CD8-positive, alpha-beta memory T cell (primary cell): ENCODE measurements at places on chromosomes 6 and 20.

DNA sequence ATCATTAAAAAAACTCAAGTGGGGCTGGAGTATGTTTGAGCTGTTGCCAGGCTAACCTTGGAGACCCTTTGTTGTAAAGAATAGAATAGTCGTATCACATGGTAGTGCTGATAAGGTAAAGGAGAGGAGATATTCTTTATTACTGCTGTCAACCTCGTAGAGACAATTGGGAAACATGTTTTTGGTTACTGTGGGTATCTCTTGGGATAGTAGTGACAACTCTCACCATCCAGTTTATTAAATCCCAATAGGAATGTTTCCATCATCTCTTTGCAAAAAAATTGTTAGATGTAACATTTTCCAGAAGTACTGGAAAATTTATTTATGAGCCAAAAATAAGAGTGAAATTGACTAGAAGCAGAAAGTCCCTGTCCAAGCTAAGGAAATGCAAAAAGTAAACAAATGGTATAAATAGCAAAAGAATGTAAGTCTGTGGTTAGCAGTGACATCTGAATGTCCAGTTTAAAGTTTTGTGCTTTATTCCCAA lies 829.3 kb upstream of the CITED2 start:
- DNase-seq, result no peak

- DNase-seq, result no peak
These were observed 49.0 kb upstream of the PAX1 start for GRCh38 chr20:21656308-21657067.

- DNase-seq, result no peak
These were observed at the start of gene ZNF334 for GRCh38 chr20:46512943-46513844. TSS of gene ZNF334 (minus strand) at chr20:46513559. CDS start at chr20:46512102, 1,457 bp downstream.

- no peak for DNase-seq
These were observed 65.2 kb upstream of the ADGRF4 start for GRCh38 chr6:47633141-47633540.

- DNase-seq, result no peak
These were observed 133.1 kb downstream of the ALDH8A1 start for GRCh38 chr6:134816780-134817179.

GRCh38 chr20:8368670-8369069 lies 236.6 kb downstream of the PLCB1 start:
- DNase-seq, result no peak

- no peak for DNase-seq
These were observed 610.4 kb upstream of the ADGRB3 start for GRCh38 chr6:68024570-68025269.

GRCh38 chr6:44671333-44671732 lies 283.8 kb downstream of the CDC5L start:
- no peak for DNase-seq

DNA sequence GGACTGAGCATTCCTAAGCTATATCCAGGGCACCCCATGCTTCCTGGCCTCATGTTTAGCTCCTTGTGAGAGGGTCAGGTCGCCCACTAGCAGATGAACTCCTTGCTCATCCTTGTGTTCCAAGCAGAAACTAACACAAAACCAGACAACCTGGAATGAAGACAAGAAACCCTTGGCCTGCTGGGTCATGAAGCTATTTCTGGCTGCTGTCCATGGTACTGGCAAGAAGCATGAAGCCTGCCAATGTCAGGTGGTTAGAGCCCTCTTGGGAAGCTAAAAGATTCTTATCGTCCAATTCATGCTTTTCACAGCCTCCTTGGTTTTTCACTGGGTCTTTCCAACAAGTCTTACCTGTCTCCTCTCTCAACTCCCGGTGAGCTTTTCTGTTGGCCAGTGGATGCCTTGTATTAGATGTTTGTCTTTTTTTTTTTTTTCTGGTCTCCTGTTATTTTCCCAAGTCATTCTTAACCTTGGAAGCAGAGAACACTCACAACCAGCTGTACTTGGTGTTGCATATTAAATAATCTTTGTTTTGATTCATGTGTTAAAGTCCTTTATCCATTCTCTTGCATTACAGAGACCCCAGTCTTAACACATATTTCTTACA lies 180.3 kb downstream of the ANKRD60 start:
- DNase-seq, result no peak

DNA sequence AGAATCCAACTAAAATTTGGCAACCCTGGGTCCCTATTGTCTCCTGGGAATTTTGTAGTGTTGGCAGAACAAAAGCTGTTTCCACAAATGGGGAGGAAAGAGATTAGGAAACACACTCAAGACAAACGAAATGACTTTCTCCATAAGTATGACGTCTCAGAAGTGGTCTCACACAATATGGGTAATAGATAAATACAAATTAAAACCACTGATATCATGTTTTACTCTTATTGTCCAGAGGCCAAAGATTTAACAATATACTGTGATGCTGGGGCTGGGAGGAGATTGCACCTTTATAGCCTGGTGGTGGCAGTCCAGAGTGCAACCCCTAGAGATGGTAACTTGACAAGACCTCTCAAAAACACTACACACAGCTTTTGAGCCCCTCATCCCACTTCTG lies 18.6 kb downstream of the FKBP1A start:
- no peak for DNase-seq

GRCh38 chr6:78436335-78436734 lies 431.0 kb upstream of the IRAK1BP1 start:
- no peak for DNase-seq

DNA sequence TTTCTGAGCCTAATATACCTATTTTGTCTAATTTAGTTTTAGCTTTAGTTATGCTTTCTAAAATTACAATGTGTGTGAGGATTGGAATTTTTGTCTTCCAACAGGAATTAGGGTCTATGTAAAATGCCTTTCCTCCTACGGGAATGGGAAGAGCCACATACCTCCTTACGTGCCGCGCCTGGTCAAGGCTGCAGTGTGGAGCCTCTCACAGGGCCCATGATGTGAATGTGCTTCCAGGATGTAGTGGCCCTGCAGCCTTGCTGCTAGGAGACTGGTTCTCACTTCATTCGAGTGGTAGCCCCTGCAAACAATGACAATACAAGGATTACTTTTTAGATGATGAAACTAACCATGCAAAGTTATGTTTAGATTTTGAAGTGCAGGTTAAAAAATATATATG lies 110.2 kb downstream of the SOBP start:
- DNase-seq, result no peak

DNA sequence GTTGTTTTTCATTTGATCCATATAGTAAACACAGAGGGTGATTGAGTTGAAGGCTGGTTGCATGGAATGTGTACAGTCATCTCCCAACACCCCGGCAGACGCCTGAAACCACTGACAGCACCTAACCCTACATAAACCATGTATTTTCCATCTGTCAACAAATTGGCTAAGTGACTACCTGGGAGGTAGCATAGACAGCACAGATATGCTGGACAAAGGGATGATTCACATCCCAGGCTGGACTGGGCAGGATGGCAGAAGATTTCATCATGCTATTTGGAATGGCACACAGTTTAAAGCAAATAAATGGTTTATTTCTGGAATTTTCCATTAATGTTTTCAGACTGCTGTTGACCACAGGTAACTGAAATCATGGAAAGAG lies 4.4 kb upstream of the VIP start:
- DNase-seq, result no peak

DNA sequence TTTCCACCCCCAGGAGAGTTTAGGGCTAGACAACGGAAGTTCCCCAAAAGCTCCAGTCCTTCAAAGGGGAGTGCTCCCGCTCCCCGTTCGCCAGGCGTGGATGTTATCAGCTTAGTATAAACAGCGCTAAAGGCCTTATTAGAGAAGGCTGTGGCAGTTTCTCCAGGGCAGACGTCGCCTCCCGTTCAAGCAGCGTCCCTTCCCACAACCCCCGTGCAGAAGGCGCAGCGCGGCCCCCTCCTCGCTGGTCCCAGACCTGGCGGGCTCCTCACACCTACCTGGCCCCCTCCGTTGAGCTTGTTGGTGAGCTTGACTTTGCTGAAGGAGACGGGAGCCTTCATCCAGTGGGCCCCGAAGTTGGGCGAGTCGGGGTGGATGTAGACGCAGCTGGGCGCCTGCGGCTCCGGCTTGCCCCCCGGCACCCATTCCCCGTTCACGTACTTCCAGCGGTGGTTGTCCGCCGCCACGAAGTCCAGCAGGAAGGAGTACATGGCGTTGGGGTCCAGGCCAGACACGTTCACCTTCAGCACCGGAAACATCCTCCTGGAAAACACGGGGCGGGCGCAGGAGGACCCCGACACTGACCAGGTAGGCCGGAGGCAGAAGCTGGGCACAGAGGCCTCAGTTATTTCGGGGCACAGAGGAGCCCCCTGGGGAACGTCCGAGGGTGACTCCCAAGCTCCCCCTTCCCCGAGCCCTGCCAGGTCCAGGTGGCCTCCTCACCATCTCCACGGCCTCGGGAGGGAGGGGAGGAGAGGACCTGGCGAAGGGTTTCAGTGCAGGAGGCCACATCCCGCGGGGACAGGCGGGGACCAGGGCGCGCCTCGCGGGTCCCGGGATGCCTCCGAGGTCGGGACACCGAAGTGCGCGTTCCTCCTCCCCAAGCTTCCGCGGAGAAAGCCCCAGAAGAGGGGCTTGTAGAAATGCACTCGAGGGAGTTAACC lies 1.1 kb downstream of the TBXT start:
- DNase-seq, result no peak

GRCh38 chr6:69217343-69217742 lies 579.5 kb downstream of the LMBRD1 start:
- no peak for DNase-seq

DNA sequence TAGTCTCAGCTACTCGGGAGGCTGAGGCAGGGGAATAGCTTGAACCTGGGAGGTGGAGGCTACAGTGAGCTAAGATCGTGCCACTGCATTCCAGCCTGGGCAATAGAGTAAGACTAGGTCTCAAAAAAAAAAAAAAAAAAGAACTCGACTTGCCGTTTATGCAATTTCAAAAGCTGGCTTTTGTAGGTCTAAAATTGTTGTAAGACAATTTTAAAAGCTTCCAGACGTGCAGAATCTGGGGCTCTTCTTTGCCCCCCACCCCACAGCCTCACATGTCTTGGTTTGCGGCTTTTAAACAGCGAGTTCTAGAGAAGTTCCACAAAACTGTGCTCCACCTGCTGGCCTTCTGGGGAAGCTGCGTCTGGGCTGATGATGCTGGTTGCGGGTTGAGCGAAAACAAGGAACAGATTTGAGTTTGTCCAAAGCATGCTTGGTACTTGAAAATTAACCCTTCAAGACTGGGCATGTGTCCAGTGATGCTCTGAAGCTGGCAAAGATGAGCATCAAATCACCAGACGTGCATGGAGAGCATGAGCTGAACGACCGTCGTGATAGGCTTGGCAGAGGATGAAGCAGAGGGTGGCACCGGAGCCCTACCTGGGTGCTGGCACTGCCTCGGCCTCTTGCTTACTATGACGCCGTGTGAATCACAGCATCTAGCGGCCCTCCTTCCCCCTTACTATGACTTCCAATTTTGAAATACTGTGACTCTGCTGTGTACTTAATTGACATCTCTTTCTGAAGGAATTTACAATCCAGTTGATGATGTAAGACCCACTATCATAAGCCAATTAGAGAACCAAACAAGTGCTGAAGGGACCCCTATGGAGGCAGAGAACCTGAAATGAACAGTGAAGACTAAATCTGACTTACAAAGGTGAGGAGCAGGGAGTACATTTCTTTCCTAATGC lies 171.4 kb downstream of the GMPR start:
- DNase-seq, result peak; percentile 65

GRCh38 chr6:155038104-155038503 lies 43.0 kb downstream of the TIAM2 start:
- no peak for DNase-seq

DNA sequence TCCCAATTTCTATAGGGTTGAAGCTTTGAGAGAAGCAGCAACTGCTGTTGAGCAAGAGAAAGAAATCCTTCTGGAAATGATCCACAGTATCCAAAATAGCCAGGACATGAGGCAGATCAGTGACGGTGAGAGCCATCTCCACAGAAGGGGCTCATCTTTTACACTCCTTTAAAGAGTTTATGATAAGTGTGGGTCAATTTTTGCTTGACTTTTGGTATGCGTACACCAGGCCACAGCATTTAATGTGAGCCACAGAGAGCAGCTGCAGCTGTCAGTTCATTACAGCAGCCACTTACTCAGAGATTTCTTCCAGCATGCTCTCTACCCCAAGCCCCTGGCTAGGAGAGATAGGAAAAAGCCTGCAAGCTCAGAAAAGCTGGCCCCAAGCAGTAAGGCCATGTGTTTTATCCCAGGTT lies 9.9 kb downstream of the BAG2 start:
- DNase-seq, result no peak

GRCh38 chr6:167056370-167056769 lies 57.2 kb downstream of the CEP43 start:
- peak; percentile 57 for DNase-seq

GRCh38 chr6:162404951-162405350 lies 322.6 kb downstream of the PRKN start:
- no peak for DNase-seq

- no peak for DNase-seq
These were observed 15.6 kb downstream of the ARHGAP40 start for GRCh38 chr20:38617011-38617829.

DNA sequence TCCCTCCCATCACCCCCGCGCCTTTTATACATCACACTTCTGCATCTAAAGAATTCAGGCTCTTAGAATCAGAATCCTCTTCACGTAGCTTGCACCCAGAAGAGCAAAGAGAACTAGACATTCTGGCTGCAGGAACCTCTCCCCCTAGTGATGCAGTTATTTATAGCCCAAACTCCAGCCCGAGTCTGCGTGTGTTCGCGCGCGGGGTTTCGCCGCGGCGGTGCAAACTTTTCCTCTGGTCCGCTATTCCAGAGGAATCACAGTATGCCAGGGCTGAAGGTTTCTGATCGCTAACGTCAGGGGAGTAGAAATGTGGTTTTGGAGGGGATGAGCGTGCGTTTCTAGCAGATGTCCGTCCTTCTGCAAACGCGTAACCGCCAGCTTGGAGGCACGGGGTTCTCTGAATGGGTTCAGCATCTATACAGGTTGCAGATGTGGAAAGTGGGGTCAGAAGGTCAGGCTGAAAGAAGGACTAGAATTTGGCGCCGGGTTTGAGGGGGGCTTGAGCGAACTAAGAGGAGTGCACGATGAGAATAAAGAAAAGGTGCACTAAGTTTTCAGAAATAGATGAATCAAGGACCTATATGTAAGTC lies 1.8 kb downstream of the EPHA7 start:
- DNase-seq, result no peak

DNA sequence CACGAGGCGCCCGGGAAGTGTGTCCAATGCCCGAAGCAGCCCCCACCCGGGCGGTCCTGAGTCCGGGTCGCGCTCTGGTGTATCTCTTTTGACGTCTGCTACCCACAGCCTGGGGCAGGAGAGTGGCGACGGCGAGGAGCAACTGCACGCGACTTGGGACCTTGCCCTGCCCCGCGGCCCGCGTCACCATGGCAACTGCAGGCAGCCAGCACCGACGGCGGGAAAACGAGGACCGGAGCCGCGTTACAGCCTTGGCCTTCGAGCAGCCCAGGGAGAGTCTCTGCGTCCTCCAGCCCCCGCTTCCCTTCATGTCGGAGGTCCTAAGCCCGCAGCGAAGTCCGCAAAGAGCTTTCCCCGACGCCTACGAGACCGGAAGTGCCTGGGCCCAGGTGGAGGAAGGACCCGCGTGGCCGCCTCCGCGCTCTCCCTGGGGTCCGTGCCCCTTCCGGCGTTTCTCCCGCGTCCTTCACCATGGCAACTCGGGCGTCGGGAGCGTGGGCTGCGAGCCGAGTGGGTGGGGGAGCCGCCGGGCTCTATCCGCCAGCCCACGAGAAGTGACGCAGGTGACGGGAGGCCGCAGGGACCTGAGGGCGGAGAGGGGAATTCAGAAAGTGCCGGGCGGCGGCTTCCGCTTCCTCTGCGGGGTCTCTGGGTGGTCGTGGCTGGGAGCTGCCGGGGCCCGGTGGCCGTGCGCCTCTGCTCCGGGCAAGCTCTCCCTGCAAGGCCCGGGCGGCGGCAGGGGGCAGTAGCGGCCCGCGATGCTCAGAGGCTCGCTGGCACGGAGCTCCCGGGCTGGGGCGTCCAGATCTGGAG lies 88.6 kb upstream of the TGM3 start:
- DNase-seq, result peak; percentile 52

GRCh38 chr6:25536781-25537180 lies 115.2 kb upstream of the SCGN start:
- DNase-seq, result no peak
